Naive thymus-derived CD8-positive, alpha-beta T cell (primary cell): ENCODE measurements at places on chromosomes 13 and 19. TPM values are rescaled to one million over a fixed set of nuclear protein-coding genes. Genes with fewer than 3 reads are reported as not detected.
A peak's percentile ranks its signal among the peaks of the same experiment; 100 is the strongest.

The KLF5 gene
- 4.7 TPM for total RNA-seq

The AMH gene
- 13.6 TPM for total RNA-seq

The POSTN gene
- total RNA-seq = not detected

The PRTN3 gene
- total RNA-seq = not detected

The KANK3 gene
- total RNA-seq = 3.3 TPM

The LILRA6 gene
- total RNA-seq = 0.25 TPM

The AP1M2 gene
- total RNA-seq = not detected

The MYCBP2 gene
- total RNA-seq = 174 TPM

The RFXAP gene
- total RNA-seq = 12.5 TPM

The ZNF587 gene
- total RNA-seq = 69.2 TPM

The SERPINE3 gene
- not detected for total RNA-seq

The DIRAS1 gene
- 0.77 TPM for total RNA-seq

The CDC42EP5 gene
- not detected for total RNA-seq

DNA sequence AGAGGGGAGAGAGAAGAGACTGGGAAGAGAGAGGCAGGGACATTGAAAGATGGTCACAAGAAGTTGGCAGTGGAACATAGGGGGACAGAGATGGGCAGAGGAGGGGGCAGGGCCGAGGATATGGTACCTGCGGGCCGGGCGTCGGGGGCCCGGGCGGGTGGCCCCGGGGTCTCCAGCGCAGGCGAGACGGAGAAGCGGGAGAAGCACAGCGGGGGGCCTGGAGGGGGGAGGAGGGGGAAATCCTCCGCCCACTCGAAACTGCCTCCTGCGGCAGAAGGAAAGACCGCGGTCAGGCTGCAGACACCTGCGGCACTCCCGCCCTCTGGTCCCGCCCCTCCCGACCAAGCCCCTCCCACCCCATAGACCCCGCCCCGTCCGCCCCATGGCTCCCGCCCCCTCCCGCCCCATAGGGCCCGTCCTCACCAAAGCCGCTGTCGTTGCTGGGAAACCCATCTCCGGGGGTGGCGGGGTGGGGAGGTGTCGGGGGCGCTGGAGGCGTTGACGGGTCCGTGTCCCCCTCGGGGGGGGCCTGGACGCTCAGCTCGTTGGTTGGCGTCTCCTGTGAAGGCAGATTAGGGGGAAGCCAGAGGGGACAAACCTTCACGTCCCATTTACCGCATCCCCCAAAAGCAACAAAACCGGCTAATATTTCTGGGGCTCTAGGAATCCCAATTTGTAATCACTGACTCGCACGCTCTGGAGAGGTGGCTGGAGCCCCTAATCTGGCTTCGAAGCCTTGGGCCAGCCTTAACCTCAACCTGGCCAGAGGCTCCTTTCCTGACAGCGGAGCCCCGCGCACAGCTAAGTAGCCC lies 20.4 kb downstream of the LMTK3 start:
- DNase-seq = peak; percentile 67

DNA sequence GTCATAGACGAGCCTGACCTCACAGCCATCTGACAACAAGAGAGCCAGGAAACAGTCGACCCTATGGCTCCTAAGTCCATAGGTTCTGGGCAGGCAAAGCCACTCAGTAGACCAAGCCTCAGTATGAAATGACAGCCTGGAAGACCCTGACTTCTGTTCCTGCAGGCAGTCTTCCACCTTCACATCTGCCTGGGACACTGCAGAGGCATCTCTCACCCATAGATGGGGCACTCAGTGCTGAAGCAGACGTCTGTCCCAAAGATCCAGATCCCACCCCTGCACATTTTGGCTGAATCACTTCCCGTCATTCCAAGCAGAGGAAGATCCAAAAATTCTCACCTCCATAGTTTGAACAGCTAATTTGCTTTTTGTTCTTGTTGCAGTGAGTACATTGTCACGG lies 139.3 kb upstream of the ZNF507 start:
- DNase-seq = no peak

GRCh38 chr13:75366380-75367280 lies 115.3 kb downstream of the TBC1D4 start:
- no peak for DNase-seq

DNA sequence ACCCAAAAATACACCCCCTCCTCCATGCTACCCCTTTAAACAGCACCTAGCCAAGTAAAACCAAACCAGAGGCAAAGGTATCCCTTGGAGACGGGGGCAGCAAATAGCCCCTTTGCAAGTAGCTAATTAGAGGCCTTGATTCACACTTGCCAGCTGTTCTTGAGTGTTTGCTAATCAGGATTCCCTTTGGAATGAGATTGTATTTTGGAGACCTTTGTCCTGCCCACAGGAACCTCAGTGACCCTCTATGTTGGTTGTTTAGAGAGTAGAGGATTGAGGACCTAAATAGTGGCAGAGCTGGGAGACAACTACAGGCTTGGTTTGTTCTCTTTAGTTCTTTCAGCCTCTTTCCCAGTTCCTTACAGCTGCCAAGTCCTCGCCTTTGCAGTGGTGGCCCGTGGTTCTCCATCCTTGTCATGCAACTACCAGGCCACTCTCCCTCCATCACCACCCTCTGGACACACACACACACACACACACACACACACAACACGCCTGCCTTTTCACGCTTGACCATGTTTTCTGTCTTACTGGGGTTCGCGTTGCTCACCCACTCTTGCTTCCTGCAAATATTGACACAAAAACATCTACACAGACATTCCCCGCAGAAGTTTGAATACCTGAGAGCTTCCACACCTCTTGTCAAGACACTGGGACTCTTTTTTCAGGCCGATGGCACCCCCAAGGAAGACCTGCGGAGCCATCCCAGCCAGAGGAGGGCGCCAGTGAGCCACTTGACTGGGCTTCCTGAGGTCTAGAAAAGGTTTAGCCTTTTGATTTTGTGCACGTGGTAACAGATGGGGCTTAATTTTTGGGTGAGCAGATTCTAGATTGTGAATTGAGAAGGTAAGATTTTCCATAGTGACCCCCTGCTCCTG lies 80.0 kb upstream of the GPR183 start:
- DNase-seq = peak; percentile 82

DNA sequence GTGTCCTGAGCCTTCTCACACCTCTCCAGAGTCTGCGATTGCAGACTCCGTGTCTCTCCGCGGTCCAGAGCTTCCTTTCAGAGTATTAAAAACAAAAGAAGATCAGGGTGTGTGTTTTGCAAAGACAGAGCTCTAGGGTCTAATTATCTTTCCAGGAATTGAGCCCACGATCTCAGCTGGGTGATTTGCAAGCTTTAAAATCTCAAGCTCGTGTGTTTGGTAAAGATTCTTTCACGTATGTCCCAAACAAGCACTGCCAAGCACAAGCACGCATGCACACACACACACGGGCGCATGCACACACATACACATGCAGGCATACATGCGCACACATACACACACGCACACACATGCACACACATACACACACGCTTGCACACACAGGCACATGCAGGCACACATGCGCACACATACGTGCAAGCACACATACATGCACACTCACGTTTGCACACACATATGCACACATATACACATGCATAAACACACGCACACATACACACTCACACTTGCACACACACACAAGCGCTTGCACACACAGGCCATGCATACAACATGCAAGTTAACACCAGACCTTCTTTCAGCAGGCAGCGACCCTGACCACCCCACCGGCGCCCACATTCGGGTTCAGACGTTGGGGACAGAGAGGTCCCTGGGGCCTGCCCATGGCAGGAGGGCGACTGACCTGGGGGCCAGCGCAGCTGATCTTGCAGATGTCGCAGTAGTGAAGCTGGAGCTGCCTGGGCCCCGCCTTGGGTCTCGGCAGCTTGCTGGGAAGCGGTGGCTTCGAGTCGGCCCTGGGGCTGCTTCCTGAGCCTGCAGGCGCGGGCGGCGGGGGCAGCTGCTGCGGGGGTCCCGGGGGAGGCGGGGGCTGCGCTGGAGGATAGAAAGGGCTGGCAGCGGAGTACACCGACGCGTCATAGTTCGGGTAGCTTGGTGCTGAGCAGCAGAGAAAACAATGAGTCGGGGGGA lies 37.9 kb downstream of the ZFR2 start:
- no peak for DNase-seq

GRCh38 chr19:35309481-35310279 lies 17.7 kb downstream of the MAG start:
- DNase-seq = no peak

DNA sequence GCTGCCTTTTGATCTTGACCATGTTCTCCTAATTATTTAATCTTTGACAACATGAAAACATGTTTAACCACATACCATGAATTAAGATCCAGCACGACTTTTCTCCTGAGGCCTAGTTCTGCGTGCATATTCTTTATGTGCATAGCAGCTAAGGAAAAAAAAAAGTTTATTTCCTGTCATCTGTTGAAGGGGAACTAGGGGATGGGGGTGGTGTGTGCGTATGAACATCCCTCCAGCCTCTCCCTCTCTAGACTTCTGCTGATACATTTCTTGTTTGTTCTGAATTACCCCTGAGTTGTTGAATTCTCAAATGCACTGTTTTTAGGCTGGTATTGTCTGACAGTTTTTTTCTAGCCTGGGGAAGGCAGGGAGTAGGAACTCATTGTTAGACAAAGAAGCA lies 543.3 kb downstream of the FGF9 start:
- DNase-seq = no peak

- no peak for DNase-seq
These were observed 965 bp upstream of the EIF3G start for GRCh38 chr19:10120538-10121189.

GRCh38 chr13:81929988-81930387 lies 1589.1 kb upstream of the SPRY2 start:
- DNase-seq = no peak

GRCh38 chr13:98992355-98992754 lies 14.5 kb upstream of the DOCK9 start:
- no peak for DNase-seq

- no peak for DNase-seq
These were observed 112.3 kb upstream of the KLF12 start for GRCh38 chr13:74246487-74246886.

GRCh38 chr13:91072486-91072885 lies 275.0 kb upstream of the MIR17HG start:
- DNase-seq = no peak

DNA sequence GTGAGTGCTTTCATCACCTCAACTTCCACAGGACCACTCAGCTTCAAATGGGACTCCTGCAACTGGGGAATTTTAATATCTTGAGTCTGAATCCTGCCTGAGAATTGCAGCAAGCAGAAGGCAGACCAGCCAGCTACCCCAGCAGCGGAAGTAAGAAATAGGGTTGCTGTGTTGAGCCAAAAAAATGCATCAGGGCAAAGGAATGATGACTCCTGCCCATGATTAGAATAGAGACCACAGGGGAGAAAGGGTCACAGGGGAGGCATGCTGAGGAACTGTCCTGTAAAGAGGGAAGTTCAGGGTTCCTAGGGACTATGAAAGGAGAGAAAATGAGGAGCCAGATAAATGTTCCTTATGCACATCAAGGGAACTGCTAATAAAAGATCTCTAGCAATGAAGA lies 370.2 kb downstream of the KCTD12 start:
- no peak for DNase-seq

DNA sequence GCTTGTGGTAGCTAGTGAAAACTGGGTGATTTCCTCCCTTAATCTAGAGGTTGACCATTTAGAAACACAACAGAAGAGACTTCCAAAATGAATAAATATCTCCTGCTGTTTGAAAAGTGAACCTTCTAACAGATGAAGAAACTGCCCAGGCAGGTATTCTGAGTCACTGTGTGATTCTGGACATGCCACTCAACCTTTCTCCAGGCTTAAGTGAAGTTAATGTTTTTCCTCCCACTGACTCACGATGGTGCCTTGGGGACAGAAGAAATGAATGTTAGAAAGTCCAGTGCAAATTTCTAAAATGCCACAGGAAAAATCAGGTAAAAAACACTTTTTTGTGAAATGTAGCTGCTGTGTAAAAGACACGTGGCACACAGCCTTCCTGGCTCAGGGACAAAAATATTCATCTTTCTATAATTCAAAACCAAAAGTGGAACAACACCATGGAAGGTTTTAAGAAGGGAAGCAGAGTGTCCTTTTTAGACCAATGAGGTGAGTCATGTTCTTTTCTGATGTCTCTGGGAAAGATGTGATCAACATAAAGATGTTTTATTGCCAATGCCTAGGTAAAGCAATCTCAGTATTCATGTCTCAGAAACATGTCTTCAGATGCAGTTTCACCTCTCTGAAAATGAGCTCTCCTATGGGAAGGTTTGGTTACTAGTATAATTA lies 9.1 kb downstream of the UBE2L5 start:
- DNase-seq = no peak

GRCh38 chr13:44715287-44716230 lies 139.4 kb upstream of the TSC22D1 start:
- no peak for DNase-seq

- no peak for DNase-seq
These were observed 6.1 kb upstream of the LMNB2 start for GRCh38 chr19:2462635-2463421.

DNA sequence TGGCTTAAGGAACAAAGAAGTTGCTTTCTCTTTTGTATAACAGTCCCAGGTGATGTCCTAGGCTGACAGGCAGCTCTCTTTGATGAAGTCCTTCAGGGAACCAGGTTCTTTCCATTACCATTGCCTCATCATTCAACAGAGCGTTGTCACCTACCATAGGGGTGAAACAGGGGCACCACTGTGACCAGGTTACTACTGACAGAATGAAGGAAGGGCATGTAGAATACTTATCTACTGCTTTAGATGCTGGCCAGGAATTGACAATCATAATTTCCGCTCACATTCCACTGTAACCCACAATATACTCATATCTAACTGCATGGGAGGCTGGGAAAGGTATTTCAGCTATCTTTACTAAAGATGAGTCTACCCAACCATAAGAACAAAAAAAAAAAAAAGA lies 148.0 kb upstream of the FNDC3A start:
- DNase-seq = no peak

GRCh38 chr19:10230861-10231611 lies at the start of gene S1PR2:
TSS of gene S1PR2 (minus strand) at chr19:10231331. CDS start at chr19:10224905, 6,426 bp downstream.
- peak; percentile 59 for DNase-seq

DNA sequence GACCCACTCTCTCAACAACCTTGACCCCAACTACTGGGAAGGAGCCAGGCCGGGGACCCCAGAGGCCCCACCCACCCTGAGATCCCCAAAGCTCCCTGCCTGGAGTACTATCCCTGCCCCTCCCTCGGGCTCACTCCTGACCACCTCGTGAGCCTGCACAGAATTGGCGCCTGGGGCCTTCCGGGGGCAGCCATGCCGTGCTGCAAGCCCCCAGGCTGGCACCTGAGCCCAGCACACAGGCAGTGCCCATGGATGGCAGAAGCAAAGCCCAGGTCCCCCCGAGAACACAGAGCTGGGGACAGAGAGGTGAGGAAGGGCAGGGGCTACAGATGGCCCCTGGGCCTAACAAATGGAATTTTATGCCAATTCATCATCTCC lies 13.9 kb downstream of the LSM4 start:
- no peak for DNase-seq
